ENCODE measurements at places on chromosomes 5 and 9. TPM values are rescaled to one million over a fixed set of nuclear protein-coding genes. Genes with fewer than 3 reads are reported as not detected.

- no peaks in the 10 kb centered on the region for H3K27me3 ChIP-seq
- H3K4me1 ChIP-seq = no peaks in the 10 kb centered on the region
- DNase-seq = no peak
- H3K4me3 ChIP-seq = no peak overlapping the region
- no peak overlapping the region for H3K27ac ChIP-seq
Measured at GRCh38 chr9:72539824-72540347, 18.5 kb downstream of the TMC1 start.

- no peak for DNase-seq
- H3K27ac ChIP-seq = no peak overlapping the region
- no peaks in the 10 kb centered on the region for H3K27me3 ChIP-seq
- no peaks in the 10 kb centered on the region for H3K36me3 ChIP-seq
Measured at GRCh38 chr9:81841333-81841732, 86.9 kb upstream of the SPATA31D4 start.

- H3K4me1 ChIP-seq = no peaks in the 10 kb centered on the region
- H3K27me3 ChIP-seq = no peaks in the 10 kb centered on the region
- no peak overlapping the region for H3K4me3 ChIP-seq
- H3K27ac ChIP-seq = no peak overlapping the region
Measured at GRCh38 chr5:115490596-115490995, 54.0 kb downstream of the FEM1C start.

DNA sequence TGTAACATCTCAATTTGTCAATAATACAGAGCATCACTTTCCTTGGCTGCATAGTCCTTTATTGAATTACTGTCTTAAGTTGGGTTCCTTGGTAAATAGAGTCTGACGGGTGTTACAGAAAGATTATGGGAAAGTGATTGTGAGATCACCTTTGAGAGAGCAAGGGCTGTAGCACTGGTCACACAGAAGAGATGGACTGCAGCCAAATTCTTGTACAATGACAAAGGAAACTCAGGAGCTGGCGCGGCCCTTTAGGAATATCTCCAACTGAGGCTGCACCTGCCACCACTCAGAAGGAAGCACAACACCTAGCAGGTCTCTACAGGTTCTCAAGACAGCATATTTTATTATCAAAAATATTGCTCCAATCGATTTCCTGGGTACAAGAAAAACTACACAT lies 350.0 kb upstream of the ISL1 start:
- no peaks in the 10 kb centered on the region for H3K36me3 ChIP-seq
- H3K27ac ChIP-seq = no peak overlapping the region
- no peak for DNase-seq
- no peaks in the 10 kb centered on the region for H3K4me1 ChIP-seq

Gene CCDC180
- 52.3 TPM for total RNA-seq

Gene MRPL36
- total RNA-seq = 60.8 TPM

GRCh38 chr9:93136011-93136440 lies 2.0 kb upstream of the NINJ1 start:
- H3K27ac ChIP-seq = no peak overlapping the region
- no peak for DNase-seq
- no peaks in the 10 kb centered on the region for H3K36me3 ChIP-seq
- H3K4me3 ChIP-seq = no peak overlapping the region
- no peaks in the 10 kb centered on the region for H3K27me3 ChIP-seq

DNA sequence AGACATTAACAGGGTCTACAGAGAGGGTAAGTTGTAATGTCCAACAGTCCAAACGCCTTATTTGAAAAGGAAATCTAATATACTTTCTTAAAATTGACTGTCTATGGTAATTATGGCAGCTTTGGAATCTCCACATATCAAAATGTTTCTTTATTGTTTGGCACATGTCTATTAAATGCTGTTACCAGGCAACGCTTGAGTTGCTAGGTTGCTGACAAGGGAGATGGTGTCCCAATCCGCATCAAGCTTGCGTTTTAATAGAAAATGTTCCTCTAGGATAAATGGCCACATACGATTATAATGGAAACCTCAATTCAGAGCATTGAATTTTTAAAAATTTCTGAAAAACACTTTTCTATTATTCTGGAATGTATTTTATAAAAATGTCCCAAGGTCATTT lies 9.2 kb downstream of the ANXA1 start:
- DNase-seq = no peak
- H3K36me3 ChIP-seq = no peaks in the 10 kb centered on the region
- H3K27ac ChIP-seq = no peak overlapping the region
- no peak overlapping the region for H3K4me3 ChIP-seq

Gene GPBP1
- 167 TPM for total RNA-seq

Gene STK32A
- total RNA-seq = 6.0 TPM

- DNase-seq = no peak
- H3K36me3 ChIP-seq = no peaks in the 10 kb centered on the region
- H3K4me3 ChIP-seq = no peak overlapping the region
Measured at GRCh38 chr5:17317473-17317872, 100.0 kb downstream of the BASP1 start.

Gene PRSS3
- total RNA-seq = 0.68 TPM

GRCh38 chr5:174328631-174329299 lies 283.3 kb downstream of the NSG2 start:
- H3K27me3 ChIP-seq = no peaks in the 10 kb centered on the region
- H3K4me1 ChIP-seq = no peaks in the 10 kb centered on the region
- no peaks in the 10 kb centered on the region for H3K36me3 ChIP-seq
- DNase-seq = no peak
- no peak overlapping the region for H3K27ac ChIP-seq
- H3K4me3 ChIP-seq = no peak overlapping the region

Gene MPDZ
- total RNA-seq = 42.8 TPM

Gene ELOVL7
- 2.4 TPM for total RNA-seq

GRCh38 chr5:112208699-112209615 lies 210.1 kb downstream of the EPB41L4A start:
- H3K4me1 ChIP-seq = no peaks in the 10 kb centered on the region
- no peak for DNase-seq
- no peak overlapping the region for H3K4me3 ChIP-seq
- H3K27me3 ChIP-seq = no peaks in the 10 kb centered on the region
- H3K36me3 ChIP-seq = no peaks in the 10 kb centered on the region
- H3K27ac ChIP-seq = no peak overlapping the region

DNA sequence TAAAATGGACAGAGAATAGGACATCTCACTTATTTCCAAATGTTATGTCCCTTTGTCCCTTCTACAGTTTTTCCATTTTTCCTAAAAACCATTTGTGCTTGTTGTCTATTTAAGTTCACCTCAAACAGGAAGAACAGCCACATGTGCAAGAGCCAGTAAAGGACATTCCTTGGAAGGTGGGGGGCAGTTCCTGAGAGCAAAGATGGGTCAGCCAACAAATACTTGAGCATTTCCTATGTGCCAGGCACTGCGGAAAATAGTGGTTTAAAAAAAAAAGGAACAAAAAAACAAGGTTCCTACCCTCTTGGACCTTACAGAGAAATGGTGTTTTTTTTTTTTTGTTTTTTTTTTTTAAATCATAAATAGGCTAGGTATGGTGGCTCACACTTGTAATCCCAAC lies 26.8 kb downstream of the ANP32B start:
- no peaks in the 10 kb centered on the region for H3K36me3 ChIP-seq
- no peaks in the 10 kb centered on the region for H3K4me1 ChIP-seq
- no peaks in the 10 kb centered on the region for H3K27me3 ChIP-seq
- no peak for DNase-seq

- no peak overlapping the region for H3K4me3 ChIP-seq
- H3K27ac ChIP-seq = no peak overlapping the region
- H3K4me1 ChIP-seq = no peaks in the 10 kb centered on the region
- no peaks in the 10 kb centered on the region for H3K27me3 ChIP-seq
- no peaks in the 10 kb centered on the region for H3K36me3 ChIP-seq
Measured at GRCh38 chr5:31122998-31123951, 70.2 kb upstream of the CDH6 start.

DNA sequence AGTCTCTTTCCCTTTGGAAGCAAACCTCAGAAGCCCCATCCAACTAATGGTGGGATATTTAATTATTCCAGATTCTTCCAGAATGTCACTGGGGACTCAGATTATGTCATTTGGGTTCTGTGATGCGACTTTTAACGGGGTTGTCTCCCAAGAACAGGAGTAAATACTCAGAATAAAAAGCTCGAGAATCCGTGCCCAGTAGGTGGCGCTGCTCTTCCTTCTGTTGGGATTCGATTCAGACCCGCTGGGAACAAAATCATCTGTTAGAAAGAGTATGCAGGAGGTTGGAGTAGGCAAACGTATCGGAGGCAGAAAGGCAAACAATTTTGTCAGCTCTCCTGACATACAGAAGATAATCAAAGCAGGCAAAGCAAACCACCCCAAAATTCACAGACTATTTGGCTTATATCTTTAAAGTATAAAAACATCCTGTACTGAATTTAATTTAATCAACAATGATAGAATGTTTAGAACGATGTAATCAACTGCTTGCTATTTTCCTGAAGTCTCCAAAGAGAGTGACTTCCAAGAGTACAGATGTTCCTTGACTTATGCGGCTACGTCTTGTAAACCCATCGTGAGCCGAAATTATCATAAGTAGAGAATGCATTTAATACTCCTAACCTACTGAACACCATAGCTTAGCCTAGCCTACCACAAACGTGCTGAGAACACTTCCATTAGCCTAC lies 169.8 kb upstream of the RAI14 start:
- H3K27ac ChIP-seq = no peak overlapping the region
- H3K4me1 ChIP-seq = peaks cover 11% of the 10 kb centered on the region
- H3K36me3 ChIP-seq = no peaks in the 10 kb centered on the region
- no peak overlapping the region for H3K4me3 ChIP-seq
- peak; percentile 95 for DNase-seq

Gene HSPB3
- 4.5 TPM for total RNA-seq

GRCh38 chr9:112755016-112755427 lies 4.5 kb downstream of the SNX30 start:
- H3K27ac ChIP-seq = no peak overlapping the region
- H3K4me1 ChIP-seq = peaks cover 33% of the 10 kb centered on the region
- DNase-seq = no peak
- no peaks in the 10 kb centered on the region for H3K27me3 ChIP-seq

DNA sequence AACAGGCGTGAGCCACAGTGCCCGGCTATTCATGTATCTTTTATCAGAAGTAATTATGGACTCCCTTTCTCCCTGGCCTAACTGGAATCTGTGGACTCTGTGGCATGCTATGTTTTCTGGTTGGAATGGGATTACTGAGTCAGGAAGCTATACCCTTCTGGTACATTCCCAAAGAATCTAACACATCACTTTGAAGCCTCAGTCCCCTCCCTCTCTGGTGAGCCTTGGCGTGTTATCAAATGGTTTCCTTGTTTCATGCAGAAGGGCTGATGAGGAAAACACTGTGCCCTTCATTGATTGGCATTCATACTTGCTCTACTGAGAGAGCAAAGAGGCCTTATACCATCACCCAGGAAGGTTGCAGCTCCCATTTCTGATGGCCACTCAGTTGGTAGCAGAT lies 22.9 kb downstream of the C5orf15 start:
- no peak overlapping the region for H3K27ac ChIP-seq
- no peak overlapping the region for H3K4me3 ChIP-seq
- DNase-seq = no peak
- H3K36me3 ChIP-seq = no peaks in the 10 kb centered on the region

- no peak overlapping the region for H3K27ac ChIP-seq
- H3K4me3 ChIP-seq = no peak overlapping the region
- no peaks in the 10 kb centered on the region for H3K27me3 ChIP-seq
- H3K4me1 ChIP-seq = no peaks in the 10 kb centered on the region
Measured at GRCh38 chr9:92378865-92379560, 25.4 kb downstream of the OGN start.

- no peak overlapping the region for H3K27ac ChIP-seq
- no peaks in the 10 kb centered on the region for H3K27me3 ChIP-seq
- no peaks in the 10 kb centered on the region for H3K36me3 ChIP-seq
- no peak for DNase-seq
- no peaks in the 10 kb centered on the region for H3K4me1 ChIP-seq
Measured at GRCh38 chr9:224026-224425, 9.4 kb downstream of the DOCK8 start.

- no peaks in the 10 kb centered on the region for H3K4me1 ChIP-seq
- no peak overlapping the region for H3K27ac ChIP-seq
- no peak for DNase-seq
- no peak overlapping the region for H3K4me3 ChIP-seq
- H3K27me3 ChIP-seq = no peaks in the 10 kb centered on the region
Measured at GRCh38 chr5:43001748-43002147, 38.4 kb downstream of the ANXA2R start.

Gene TSSK1B
- 68.7 TPM for total RNA-seq

- H3K4me3 ChIP-seq = no peak overlapping the region
- H3K36me3 ChIP-seq = no peaks in the 10 kb centered on the region
- no peaks in the 10 kb centered on the region for H3K4me1 ChIP-seq
- no peaks in the 10 kb centered on the region for H3K27me3 ChIP-seq
Measured at GRCh38 chr9:73180403-73180802, 28.7 kb downstream of the ANXA1 start.

DNA sequence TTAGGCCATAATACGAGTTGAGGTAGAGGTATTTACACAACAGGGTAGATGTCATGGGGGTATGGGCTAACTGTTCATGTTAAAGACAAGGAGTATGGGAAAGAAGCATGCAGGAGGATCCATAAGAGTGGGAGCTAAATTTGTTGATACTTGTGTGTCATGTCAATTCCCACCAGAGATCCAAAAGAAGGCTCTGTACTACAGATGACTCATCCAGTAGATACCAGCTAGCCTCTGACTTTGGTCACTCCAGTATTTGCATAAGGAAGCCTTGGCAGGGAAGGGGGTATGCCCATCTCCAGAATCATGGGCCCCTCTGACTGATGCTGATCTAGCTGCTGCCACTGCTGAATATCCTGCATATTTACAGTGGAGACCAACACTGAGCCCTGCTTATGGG lies 743.7 kb upstream of the GRAMD2B start:
- H3K27ac ChIP-seq = no peak overlapping the region
- H3K4me1 ChIP-seq = no peaks in the 10 kb centered on the region
- no peak overlapping the region for H3K4me3 ChIP-seq
- no peak for DNase-seq
- H3K27me3 ChIP-seq = no peaks in the 10 kb centered on the region
- no peaks in the 10 kb centered on the region for H3K36me3 ChIP-seq

DNA sequence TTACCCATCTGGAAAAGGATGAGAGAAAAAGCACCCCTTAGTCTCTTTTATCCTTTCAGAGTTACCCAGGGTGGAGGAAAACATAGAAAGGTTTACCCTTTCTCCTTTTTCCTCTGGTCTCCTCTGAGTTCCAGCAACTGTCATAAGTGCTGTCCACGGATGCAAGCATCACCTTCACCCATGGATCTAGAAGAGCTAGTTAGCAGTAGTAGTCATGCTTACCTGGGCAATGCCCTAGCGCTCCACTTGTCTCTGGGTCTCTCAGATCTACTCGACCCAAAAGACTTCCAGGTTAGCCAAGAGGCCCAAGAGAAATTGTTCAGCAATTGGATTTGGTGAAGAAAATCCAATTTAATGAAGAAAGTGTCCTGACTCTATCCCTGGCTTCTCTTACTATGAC lies 656.2 kb upstream of the PTPRD start:
- no peaks in the 10 kb centered on the region for H3K27me3 ChIP-seq
- no peaks in the 10 kb centered on the region for H3K4me1 ChIP-seq
- no peak overlapping the region for H3K4me3 ChIP-seq
